ENCODE measurements at places on chromosomes 11 and 22.
A peak's percentile ranks its signal among the peaks of the same experiment; 100 is the strongest.

GRCh38 chr11:29333993-29334775, 682.6 kb downstream of the KCNA4 start:
- DNase-seq, result peak; percentile 62

DNA sequence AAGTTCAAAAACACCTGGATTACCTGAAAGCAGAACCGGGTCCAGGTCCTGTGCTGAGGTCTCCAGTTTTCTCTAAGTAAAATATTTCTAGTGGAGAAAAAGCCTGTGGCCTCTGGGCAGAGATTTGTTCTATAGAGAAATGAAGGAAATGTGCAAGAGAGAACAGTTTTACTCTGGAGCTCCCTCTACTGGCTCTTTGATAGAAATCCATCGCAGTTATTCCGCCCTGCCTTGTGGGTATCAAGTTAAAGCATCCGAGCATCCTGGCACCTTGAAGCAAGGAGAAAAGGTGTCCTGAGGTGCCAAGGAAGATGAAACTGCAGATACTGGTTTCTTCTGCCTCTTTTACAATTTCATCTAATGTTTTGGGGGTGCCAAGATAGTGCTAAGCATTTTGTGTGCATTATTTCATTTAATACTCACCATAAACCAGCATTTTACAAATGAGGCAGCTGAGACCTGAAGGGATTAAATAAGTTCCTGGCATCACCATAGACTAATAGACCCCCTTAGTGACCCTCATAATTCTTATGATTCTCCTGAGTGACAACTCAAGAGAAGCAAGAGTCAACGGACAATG, 113.1 kb upstream of the HSD17B12 start:
- peak; percentile 61 for DNase-seq

GRCh38 chr22:28977060-28977459, 84.6 kb downstream of the C22orf31 start:
- DNase-seq, result peak; percentile 40

- DNase-seq, result no peak
Observed at GRCh38 chr11:44695169-44695833, 31.5 kb upstream of the TSPAN18 start.

DNA sequence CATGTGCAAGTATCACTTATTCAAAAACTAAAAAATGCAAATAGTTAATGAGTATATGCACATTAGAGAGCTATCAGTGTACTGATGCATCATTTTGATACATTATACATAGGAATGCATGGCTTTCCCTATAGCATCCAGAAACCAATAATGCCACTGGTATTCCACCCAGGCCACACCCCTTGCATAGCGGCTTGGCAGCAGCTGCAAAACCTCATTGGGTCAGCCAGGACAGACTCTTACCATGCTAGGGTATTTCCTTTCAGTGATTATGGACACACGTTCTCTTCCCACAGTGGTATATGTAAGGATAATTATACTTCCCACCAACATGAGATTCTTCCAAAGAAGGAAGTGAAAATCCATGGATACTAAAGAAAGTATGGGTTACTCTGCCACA, 145.9 kb upstream of the PITPNB start:
- DNase-seq, result no peak

GRCh38 chr11:21411104-21411503, 741.7 kb downstream of the NELL1 start:
- peak; percentile 21 for DNase-seq

- DNase-seq, result no peak
Observed at GRCh38 chr11:33125611-33126010, 35.7 kb downstream of the CSTF3 start.

DNA sequence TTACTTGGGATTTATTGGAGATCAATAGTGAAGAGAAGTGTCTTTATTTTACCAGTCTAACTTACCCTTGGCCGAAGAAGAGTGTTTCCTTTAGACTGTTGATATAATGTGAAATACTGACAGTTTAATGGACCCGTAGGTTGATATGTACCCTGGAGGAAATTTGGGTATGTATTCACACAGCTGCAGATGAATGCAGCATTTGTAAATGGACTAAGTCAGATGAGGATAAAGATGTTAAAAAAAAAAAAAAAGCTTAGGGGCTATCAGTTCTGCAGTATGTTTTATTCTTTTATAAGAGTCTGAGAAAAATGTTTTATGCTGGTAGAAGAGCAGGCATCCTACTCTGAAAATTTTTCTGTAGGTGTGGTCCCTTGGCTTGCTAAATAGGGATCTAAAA, 2.7 kb downstream of the REXO2 start:
- DNase-seq, result no peak

DNA sequence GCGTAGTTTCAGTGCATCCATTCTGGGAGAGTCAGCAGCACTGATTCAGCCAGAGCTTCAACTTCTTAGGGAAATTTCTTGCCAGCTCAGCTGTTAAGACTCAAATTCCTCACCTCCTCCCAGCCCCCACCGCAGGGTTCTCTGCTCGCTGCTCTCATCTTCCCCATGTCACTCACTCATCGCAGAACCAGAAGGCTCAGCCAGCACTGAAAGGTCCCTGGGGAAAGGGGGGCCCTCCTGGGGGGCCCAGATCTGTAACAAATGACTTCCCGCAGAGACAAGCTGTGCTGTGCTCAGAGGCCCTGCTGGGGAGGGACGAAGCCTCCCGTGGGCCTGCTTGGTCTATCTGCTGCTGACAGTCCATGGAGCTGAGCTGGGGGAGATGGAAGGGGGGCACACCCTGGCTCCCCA, 220.6 kb downstream of the NTM start:
- DNase-seq, result no peak

DNA sequence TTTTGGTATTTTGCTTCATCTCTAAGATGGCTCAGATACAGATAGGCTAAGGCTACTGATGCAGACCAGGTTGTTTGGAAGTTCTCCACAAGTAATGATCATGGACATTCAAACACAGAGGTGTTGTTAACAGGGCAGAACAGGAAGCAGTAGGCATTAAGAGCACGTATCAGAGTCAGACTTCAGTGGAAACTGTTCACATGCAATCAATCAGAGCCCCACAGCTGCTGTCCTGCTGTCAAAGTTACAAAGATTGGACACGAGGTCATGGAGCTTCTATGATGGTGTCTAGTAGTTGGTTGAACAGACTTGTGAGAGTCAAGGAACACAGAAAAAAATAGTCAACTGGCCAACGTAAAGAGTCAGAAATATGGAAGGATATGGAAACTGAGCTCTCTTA, 19.8 kb downstream of the OR10D3 start:
- DNase-seq, result no peak

- DNase-seq, result no peak
Observed at GRCh38 chr11:72100462-72100861, 2.6 kb downstream of the LAMTOR1 start.

DNA sequence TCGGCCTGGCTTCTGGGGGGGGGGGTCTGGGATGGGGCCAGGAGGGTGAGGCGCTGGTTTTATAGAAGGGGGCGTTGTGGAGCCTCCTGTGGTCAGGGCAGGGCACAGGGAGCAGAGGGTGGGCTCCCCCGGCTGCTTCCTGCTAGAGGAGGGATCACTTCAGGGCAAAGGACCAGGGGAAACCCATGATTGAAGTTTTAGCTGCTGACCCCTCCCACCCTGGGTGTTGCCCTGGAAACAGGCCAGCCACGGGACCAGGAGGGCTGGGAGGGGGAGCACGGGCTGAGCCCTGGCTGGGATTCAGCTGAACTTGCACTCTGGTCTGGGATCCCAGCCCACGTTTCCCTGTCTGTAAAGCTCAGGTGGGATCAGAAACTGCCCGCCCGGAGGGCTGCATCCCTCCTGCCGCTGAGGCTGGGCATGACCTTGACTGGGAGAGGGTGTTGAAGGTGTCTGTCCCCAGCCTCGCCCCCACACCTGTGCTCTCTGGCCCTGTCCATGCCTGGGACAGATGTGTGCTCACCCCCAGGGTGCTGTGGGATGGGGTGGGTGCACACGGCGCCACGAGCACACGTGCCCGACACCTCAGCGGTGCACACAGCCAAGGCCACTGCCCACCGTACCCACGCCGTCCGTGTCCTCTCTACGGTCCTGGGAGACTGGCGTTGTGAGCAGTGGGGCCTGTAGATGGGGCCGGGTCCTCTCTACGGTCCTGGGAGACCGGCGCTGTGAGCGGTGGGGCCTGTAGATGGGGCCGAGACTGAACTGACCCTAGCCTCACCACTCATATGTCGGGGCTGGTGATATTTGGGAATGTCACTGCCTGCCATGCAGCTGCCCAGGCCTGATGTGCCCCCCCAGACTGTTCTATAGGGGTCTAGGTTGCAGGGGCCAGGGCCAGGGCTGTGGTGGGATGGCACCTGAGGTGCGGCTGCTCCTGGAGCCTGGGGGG, 2.3 kb downstream of the TSPAN4 start:
- peak; percentile 78 for DNase-seq

DNA sequence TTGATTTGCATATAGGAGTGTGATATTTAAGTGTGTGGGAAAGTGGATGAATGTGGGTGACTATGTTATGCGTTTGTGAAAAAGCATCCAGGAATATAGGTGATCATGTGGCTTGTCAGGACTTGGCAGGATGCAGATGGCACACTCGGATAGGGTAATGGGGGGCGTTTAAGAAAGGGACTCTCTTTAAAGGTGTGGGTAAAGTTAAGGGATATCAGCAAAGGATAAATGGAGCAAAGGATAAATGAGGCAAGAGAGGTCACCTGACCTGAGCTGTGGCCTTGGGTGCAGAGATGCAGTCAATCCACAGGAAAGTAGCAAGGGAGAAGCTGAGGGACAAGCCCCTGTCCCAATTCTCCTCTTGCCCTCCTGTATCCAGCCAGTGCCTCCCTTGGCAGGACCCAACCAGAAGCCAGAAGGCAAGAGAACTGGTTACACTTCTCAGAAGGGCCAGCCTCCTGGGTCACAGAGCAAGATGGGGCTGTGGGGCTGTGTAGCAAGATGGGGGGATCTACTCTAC, 47.5 kb upstream of the GRAMD1B start:
- DNase-seq, result no peak

- no peak for DNase-seq
Observed at GRCh38 chr11:99537681-99538080, 516.9 kb downstream of the CNTN5 start.

- no peak for DNase-seq
Observed at GRCh38 chr11:115871161-115871760, 367.0 kb upstream of the CADM1 start.

GRCh38 chr11:133898770-133899115, 53.4 kb upstream of the SPATA19 start:
- DNase-seq, result no peak

GRCh38 chr11:23769214-23769613, 727.6 kb upstream of the LUZP2 start:
- no peak for DNase-seq

GRCh38 chr22:27791159-27791858, 10.2 kb downstream of the MN1 start:
- no peak for DNase-seq

- no peak for DNase-seq
Observed at GRCh38 chr22:39927544-39927943, 26.7 kb downstream of the GRAP2 start.

GRCh38 chr22:31613286-31613903, 48.6 kb downstream of the PISD start:
- no peak for DNase-seq

DNA sequence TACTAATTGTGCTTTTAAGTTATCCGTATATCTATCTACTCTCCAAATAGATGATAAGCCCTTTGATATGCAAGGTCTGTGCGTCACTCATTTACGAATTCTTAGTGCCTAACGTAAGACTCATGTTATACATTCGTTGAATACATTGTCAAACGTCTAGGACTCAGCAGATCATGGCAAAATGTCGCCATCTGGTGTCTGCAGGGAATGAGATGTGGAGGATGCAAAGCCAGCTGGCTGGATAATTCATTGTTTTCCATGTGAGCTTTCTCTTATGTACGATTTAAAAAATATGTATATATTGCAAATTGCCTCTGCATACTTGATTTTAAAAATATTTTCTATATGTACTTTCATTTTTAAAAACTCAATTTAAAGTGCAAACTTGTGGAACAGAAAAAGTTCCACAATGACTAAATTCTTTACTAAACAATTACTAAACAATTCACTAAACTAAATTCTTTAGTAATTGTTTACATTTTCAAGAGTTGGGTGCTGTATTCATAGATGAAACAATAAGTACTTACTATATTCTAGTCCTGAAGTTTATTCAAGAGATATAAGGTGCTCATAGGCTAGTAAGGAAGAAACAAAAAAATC, 33.8 kb downstream of the ZNF202 start:
- DNase-seq, result peak; percentile 37

- no peak for DNase-seq
Observed at GRCh38 chr11:57699813-57700212, 12.2 kb downstream of the MED19 start.

- no peak for DNase-seq
Observed at GRCh38 chr11:30859669-30860068, 273.5 kb upstream of the MPPED2 start.

GRCh38 chr22:19070397-19071169, 51.6 kb downstream of the DGCR2 start:
- no peak for DNase-seq

DNA sequence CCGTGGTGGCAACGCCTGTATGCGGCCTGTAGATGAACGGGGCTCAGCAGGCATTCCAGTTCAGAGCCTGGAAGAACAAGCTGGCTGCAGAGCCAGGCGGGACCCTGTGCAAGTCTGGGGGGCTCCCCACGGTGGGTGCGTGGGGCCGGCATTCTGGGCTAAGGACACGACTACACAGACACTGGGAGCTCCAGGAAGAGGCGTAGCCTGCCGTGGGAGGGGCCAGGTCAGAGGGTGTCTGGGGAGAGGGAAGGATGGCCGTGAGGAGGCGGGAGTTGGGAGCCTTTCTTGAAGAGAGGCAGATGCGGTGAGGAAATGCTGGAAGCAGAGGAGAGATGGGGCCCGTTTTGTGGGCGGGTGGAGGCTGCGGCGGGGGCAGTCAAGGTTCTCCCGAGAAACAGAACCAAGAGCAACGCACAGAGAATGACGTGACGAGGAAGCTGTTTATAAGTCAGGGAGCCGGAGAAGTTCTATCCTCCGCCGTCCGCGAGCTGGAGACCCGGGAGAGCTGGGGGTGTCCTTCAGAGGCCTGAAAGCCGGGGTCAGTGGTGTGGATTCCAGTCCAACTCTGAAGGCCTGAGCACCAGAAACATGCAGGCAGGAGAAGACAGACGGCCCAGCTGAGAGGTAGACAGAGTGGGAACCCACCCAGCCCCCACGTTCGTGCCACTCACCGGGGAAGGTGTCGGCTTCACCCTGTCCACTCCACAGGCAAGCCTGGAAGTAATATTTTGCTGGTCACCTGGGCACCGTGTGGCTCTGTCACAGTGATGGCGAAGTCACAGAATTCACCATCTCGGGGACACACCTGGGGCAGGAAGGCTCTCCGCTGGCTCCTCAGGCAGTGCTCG, 529.6 kb downstream of the BRD1 start:
- no peak for DNase-seq
